ENCODE measurements at places on chromosomes 12 and 14.

DNA sequence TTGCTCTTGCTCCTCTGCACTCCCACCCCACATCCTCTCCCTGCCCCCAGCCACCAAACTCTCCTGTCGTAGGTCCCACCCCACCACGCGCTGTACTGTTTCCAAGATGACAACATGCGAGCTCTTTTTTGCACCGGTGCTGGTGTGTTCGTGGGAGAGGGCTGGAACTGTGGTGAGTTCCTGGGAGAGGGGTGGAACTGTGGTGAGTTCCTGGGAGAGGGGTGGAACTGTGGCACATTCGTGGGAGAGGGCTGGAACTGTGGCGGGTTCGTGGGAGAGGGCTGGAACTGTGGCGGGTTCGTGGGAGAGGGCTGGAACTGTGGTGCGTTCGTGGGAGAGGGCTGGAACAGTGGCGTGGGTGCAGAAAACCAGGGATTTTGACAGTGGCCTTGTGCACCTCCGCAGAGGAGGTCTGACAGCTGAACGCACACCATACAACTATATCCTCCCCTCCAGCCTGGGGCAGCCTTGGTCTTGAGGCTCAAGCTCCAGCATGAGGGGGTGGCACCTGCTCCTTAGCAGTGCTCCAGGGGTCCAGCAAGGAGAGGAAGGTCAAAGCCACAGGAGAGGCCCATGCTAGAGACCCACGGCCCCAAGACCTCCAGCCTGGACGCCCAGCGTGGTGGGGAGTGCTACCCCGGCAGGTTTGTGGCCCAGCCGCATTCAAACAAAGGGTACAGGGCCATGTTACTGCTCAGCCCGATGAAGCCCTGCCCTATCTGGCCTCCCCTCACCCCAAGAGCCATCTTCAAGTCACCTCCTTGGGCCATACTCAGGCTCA is 50.1 kb downstream of the ACTN1 start:
- DNase-seq: no peak

DNA sequence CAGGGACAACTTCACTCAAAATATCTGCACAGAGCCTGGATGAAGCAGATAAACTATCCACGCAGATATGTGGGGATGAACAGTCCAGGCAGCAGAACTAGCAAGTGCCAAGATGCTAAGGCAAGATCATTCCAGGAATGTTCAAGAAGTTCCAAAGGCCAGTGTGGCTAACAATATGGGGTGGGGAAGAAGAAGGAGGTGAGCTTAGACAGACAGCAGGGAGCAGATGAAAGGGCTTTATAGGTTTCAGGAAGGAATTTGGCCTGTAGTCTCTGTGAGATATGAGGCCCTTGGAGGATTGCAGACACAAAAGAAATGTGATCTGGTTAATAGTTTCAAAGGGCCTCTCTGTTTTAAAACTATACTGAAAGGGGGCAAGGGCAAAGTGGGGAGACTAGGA is 63.5 kb upstream of the PPM1H start:
- DNase-seq: no peak

- DNase-seq: no peak
These were observed 78.8 kb downstream of the PAPOLA start for GRCh38 chr14:96581026-96581425.

GRCh38 chr14:77832297-77832696 is 32.4 kb downstream of the ADCK1 start:
- DNase-seq: no peak

- DNase-seq: no peak
These were observed 121.6 kb downstream of the TMEM132C start for GRCh38 chr12:128388461-128389000.

- DNase-seq: no peak
These were observed 11.6 kb downstream of the BHLHE41 start for GRCh38 chr12:26113181-26113654.

GRCh38 chr12:7369274-7369729 is 65.4 kb downstream of the ACSM4 start:
- DNase-seq: peak; percentile 1

GRCh38 chr12:105343836-105344235 is 13.3 kb downstream of the C12orf75 start:
- DNase-seq: no peak

GRCh38 chr12:78725951-78726580 is 138.5 kb upstream of the SYT1 start:
- no peak for DNase-seq

- no peak for DNase-seq
These were observed 28.5 kb downstream of the WNK1 start for GRCh38 chr12:780750-781379.

DNA sequence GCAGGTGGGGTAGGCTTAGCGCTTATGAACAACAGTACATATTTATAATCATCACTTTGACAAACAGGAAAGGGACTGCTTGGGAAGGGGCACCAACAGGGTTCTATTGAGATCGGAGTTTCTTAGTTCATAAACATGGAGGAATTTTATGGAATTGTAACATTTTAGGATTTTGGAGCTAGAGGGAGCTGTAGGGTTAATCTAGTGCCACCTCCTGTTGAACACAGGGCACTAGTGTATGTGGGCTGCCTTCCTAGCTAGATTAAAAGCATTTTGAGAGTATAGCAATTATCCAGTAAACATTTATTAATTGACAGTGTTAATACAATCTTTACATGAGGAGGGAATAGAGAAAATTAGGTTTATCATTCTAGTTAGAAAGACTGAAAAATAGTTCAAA is 23.1 kb upstream of the TBC1D30 start:
- DNase-seq: no peak

GRCh38 chr12:110403146-110403975 is at the start of gene ANAPC7:
Gene ANAPC7, minus strand, starts transcription at chr12:110403708. Its CDS starts 81 bp downstream, at chr12:110403627.
- peak; percentile 71 for DNase-seq

DNA sequence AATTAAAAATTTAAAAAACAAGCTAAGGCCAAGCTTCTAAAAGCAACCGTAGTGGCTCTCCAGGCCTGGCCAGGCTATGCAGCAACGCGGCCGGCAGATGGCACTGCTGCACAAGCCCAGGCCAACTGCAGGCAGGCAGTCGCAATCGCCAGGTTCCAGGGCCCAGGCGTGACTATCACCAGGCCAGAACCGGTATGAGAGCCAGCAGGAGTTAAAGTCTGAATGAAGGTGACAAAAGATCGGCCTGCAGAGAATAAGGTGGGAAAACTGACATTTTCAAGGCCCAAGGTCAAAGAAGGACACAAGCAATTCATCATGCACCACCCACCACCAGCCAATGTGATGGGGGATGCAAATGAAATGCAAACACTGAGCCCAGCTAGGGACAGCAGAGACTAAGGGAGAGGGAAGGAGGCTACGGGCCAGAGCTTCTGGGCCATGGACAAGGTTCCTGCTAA is 43.6 kb upstream of the ANO2 start:
- peak; percentile 73 for DNase-seq

- DNase-seq: no peak
These were observed 20.7 kb downstream of the DTX1 start for GRCh38 chr12:113077057-113077858.

DNA sequence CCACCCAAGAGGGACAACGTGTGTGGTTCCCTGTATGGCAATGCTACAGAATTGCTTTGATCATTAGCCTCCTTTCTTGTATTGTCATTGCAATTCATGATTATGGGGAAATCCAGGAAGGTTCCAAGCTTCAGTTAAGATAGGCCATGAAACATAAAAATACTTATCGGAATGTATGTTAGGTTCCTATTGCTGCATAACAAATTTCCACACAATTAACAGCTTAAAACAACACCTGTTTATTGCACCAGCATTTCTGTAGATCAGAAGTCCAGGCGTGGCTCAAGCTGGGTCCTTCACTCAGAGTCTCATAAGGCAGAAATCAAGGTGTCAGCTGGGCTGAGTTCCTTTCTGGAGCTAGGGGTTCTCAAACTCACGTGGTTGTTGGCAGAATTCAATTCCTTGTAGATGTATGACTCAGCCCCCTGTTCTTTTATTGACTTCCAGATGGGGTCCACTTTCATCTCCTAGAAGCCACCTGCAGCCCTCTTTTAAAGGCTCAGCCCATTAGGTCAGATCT is 365.6 kb upstream of the TMPO start:
- no peak for DNase-seq
